Adrenal gland (tissue), 19 donors: ENCODE measurements at places on chromosomes 5 and 9.

DNA sequence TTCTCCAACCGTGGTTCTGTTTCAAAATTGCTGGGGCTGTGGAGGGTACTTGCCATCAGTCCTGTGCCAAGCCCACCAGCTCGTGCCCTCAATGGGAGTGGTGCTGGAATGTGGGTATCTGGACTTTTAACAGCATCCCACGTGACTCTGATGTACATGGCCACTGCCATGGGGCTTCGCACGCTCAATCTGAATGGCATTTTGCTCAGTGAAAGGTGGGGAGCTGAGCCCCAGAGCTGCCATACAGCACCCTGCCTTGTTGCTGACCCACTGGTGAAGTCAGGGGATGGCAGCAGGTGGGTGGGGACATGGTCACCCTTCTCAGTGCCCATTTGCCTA lies 16.6 kb upstream of the SYNPO start:
- H3K36me3 ChIP-seq: no peaks in the 10 kb centered on the region
- H3K4me1 ChIP-seq: peaks cover 34% of the 10 kb centered on the region
- no peak overlapping the region for H3K27ac ChIP-seq
- no peak for DNase-seq

- H3K4me1 ChIP-seq: no peaks in the 10 kb centered on the region
- no peak overlapping the region for H3K4me3 ChIP-seq
- no peaks in the 10 kb centered on the region for H3K27me3 ChIP-seq
- no peak overlapping the region for H3K27ac ChIP-seq
- no peaks in the 10 kb centered on the region for H3K36me3 ChIP-seq
These were observed 291.1 kb downstream of the NR2F1-AS1 start for GRCh38 chr5:93289942-93290341.

DNA sequence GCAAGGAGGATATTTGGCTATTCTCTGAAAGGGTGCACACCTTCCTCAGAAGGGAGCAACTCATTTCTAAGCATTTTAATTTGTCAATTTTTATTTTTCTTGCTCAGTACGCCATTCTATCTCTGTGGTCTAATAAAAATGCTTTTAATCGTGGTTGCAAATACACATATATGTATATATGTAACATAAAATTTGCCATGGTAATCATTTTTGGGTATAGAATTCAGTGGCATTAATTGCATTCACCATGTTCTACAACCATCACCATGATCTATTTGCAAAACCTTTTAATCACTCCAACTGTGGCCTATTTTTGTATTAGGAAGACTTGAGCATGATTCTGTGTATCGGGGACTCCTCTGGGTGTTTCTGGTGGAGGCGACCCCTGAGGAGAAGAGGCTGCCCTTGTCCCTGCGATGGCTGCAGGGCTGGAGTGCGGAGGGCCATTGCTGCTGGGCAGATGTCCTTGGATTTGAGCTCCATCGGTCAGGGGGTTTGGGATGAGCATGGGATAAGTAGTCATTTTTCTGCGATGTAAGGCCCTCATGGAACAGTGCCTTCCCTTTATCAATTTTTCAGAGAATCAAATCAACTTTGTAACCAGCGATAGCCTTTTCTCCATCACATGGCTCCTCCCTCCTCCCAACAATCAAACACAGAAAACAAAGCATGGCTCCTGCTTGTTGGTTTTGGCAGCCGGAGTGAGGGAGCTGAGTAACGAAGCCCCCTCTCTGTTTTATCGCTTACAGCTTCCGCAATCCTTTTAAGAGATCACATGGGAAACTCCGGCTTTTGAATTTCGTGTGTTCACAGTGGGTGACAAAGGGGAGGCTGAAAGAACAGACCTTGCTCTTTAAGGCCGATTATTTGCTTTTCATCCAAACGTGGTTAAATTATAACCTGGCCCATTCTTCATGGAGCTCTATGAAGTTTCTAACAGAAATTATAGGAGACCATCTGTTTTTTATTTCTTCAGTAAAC lies 187.3 kb downstream of the TENT4A start:
- H3K36me3 ChIP-seq: no peaks in the 10 kb centered on the region
- no peak overlapping the region for H3K27ac ChIP-seq
- no peaks in the 10 kb centered on the region for H3K4me1 ChIP-seq
- DNase-seq: no peak
- H3K27me3 ChIP-seq: no peaks in the 10 kb centered on the region

DNA sequence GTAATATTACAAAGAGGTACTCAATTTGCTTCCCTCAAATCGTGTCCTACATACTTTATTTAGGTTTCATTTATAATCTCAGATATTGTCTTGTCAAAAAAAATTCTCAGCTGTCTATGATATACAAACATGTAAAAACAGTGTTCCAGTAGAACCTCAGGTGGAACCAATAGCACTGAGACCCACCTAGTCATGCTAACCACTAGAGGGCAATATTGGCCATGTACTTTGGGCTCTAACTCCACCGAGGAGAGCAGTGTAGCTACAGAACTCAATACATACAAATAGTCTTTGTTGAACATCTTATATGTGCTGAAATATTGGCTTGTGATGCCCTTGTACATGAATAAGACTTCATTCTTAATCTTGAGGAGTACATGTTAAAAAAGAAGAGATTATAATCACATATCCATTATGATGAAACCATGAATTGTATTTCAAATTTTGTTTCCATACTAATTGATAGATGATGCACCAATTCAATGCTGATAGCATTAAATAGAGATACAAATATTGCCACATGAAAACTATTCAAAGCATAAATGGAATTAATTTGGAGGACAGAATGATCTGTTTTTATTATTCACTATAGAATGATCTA lies 71.2 kb upstream of the CNTLN start:
- peak; percentile 43 for DNase-seq
- no peaks in the 10 kb centered on the region for H3K27me3 ChIP-seq
- H3K4me3 ChIP-seq: no peak overlapping the region
- H3K27ac ChIP-seq: no peak overlapping the region

DNA sequence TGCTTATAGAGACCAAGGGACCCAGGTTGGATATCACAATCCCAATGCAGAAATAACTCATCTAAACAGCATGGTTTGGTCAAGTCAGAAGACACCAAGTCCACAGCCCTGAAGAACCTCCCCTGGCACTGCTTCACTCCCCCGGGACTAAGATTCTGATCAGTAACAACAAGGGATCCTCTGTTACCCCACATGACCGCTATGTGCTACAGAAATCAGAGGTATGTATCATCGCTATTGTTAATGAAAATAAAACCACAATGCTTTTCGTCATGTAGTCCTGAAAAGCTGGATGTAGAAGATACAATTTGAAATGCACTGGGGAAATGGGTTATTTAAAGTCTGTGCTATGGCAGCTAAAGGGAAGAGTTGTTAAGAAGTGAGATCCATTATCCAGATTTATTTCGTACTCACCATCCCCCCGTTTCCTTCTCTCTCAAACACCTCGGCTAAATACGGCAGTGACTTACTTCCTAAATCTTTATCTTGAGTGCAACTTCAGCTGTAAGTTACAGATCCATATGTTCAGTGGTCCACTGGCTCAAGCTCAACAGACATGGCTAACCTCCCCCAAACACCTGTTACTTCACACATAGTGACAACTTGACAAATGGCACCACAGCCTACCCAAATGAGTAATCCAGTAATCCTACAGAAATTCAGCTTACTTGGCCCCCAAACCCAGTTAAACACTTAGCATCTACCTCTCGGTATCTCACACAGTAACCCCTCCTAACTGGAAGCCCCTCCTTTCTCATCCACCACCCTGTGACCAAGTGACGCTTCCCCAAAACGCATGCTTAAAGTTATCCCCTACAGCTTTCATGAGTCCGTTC lies 129.2 kb downstream of the MYO10 start:
- H3K27ac ChIP-seq: no peak overlapping the region
- H3K36me3 ChIP-seq: no peaks in the 10 kb centered on the region
- no peaks in the 10 kb centered on the region for H3K27me3 ChIP-seq
- DNase-seq: no peak
- peaks cover 9% of the 10 kb centered on the region for H3K4me1 ChIP-seq
- H3K4me3 ChIP-seq: no peak overlapping the region

DNA sequence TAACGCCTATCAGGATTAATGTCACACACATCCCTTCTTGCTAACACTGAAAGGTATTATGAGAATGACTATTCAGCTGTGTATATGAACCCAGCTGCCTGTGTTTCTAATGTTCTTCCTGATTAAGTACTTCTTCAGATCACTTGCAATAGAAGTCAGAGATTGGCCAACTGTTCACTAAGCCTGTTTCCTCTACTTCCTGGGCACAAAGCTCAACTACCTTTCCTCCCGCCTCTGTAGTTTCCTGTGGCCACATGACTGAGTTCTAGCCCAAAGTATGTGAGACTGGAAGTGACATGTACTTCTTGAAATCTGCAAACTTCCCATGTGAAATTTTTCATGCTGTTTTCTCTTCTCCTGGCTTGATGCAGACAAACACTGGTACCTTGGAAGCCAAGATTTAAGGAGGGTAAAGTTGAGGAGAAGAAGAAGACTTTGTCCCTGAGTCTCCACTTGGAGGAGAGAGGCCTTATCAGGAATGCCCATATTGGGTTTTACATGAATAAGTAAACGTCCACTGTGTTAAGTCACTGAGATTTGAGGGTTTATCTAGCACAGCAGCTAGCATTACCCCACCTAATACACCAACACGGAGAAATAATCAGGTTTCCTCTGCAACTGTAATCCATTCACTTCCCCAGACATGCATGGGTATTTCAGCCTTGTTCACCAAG lies 58.6 kb downstream of the SLIT3 start:
- H3K27ac ChIP-seq: no peak overlapping the region
- no peak for DNase-seq
- no peaks in the 10 kb centered on the region for H3K27me3 ChIP-seq
- H3K4me1 ChIP-seq: no peaks in the 10 kb centered on the region
- no peak overlapping the region for H3K4me3 ChIP-seq

DNA sequence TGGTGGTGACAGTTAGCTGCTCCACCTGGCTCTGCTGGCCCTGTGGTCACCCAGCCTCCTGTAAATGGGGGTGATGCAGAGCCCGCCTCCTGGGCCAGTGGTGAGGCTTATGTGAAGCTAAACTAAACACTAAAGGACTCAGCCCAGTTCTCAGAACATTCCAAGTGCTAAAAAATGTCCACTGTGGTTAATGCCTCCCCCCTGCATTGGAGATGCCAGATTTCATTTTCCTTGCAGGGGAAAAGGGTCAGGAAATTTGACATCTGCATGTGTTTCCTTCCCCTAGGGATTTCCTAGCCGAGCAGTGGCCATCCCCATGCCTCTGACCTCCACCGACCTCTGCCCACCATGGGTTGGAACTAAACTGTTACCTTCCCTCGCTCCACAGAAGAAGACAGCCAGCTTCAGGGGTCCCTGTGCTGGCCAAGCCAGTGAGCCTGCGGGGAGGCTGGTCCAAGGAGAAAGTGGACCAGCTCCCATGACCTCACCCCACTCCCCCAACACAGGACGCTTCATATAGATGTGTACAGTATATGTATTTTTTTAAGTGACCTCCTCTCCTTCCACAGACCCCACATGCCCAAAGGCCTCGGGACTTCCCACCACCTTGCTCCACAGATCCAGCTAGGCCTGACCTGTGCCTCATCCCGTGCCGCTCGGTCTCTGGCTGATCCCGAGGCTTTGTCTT lies 13.0 kb downstream of the CD74 start:
- H3K4me1 ChIP-seq: peaks cover 7% of the 10 kb centered on the region
- H3K36me3 ChIP-seq: peaks cover 76% of the 10 kb centered on the region
- no peak overlapping the region for H3K27ac ChIP-seq
- H3K27me3 ChIP-seq: no peaks in the 10 kb centered on the region
- H3K4me3 ChIP-seq: no peak overlapping the region

DNA sequence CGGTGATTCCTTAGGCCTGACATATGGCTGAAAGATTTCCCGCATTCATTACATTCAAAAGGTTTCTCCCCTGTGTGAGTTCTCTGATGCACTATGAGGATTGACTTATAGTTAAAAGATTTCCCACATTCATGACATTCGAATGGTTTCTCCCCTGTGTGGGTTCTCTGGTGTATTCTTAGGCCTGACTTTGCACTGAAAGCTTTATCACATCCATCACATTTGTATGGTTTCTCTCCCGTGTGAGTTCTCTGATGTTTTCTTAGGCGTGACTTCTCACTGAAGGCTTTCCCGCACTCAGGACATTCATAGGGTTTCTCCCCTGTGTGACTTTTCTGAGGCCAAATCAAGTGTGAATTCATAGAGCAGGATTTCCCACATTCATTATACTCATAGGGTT lies 35.8 kb downstream of the ZNF782 start:
- H3K4me1 ChIP-seq: no peaks in the 10 kb centered on the region
- H3K4me3 ChIP-seq: no peak overlapping the region
- H3K36me3 ChIP-seq: peaks cover 8% of the 10 kb centered on the region
- no peak overlapping the region for H3K27ac ChIP-seq
- DNase-seq: no peak
- H3K27me3 ChIP-seq: no peaks in the 10 kb centered on the region

GRCh38 chr5:88938488-88938887 lies 55.5 kb upstream of the MEF2C start:
- H3K4me3 ChIP-seq: no peak overlapping the region
- no peak overlapping the region for H3K27ac ChIP-seq
- DNase-seq: no peak
- no peaks in the 10 kb centered on the region for H3K36me3 ChIP-seq
- no peaks in the 10 kb centered on the region for H3K4me1 ChIP-seq

- no peaks in the 10 kb centered on the region for H3K36me3 ChIP-seq
- H3K4me3 ChIP-seq: no peak overlapping the region
- DNase-seq: no peak
- peaks cover 27% of the 10 kb centered on the region for H3K27me3 ChIP-seq
These were observed 417 bp downstream of the GABBR2 start for GRCh38 chr9:98708103-98708932.

DNA sequence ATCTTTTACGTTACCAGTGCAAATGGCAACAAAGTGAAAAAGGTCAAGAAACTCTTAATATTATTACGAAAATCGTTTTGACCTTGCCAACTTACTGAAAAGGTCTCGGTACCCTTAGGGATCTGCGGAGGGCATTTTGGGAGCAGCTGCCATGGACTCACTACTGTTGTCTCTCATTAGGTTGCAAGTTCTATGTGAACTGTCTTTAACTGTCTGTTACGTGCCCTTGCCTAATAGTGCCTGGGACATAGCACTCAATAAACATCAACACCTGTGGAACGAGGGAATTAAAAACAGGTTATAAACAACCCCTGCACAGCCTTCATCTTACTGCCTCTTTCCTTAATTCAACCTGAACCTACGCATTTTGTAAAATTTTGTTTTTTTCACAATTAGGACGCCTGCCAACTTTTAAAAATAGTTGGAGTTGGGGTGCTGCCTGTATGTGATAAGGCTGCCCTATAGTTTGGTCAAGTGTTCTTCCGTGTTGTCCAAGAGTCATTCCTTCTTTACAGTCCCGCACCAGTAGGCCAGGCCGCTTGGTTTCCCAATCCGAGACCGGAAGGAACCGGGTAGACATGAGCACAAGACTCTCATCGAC lies 527 bp upstream of the SREK1 start:
- H3K27me3 ChIP-seq: no peaks in the 10 kb centered on the region
- H3K27ac ChIP-seq: peak overlapping the region; percentile 100

GRCh38 chr9:93955981-93956784 lies 1.0 kb upstream of the BARX1 start:
- DNase-seq: no peak
- no peak overlapping the region for H3K4me3 ChIP-seq
- no peaks in the 10 kb centered on the region for H3K36me3 ChIP-seq
- peaks cover 92% of the 10 kb centered on the region for H3K27me3 ChIP-seq
- H3K27ac ChIP-seq: no peak overlapping the region

- H3K27me3 ChIP-seq: no peaks in the 10 kb centered on the region
- no peaks in the 10 kb centered on the region for H3K36me3 ChIP-seq
- no peak for DNase-seq
- H3K4me3 ChIP-seq: no peak overlapping the region
These were observed 272.5 kb downstream of the SYK start for GRCh38 chr9:91073811-91074771.

GRCh38 chr9:129869585-129870501 lies 34.6 kb downstream of the USP20 start:
- DNase-seq: no peak
- no peak overlapping the region for H3K27ac ChIP-seq
- H3K36me3 ChIP-seq: no peaks in the 10 kb centered on the region
- H3K4me3 ChIP-seq: no peak overlapping the region
